ENCODE measurements at places on chromosomes 2 and 18. TPM values are rescaled to one million over a fixed set of nuclear protein-coding genes. Genes with fewer than 3 reads are reported as not detected.

The ZNF521 gene
- 55.6 TPM for total RNA-seq

The FAM237A gene
- not detected for total RNA-seq

The SERPINB10 gene
- total RNA-seq = not detected

The ARHGAP28 gene
- 4.4 TPM for total RNA-seq

The G6PC2 gene
- not detected for total RNA-seq

The CD226 gene
- 0.04 TPM for total RNA-seq

The MALL gene
- 72.2 TPM for total RNA-seq

The FIGN gene
- total RNA-seq = 0.99 TPM

The POTEC gene
- total RNA-seq = not detected

The SLC4A5 gene
- 0.04 TPM for total RNA-seq

The POTEI gene
- total RNA-seq = 0.07 TPM

The CKAP2L gene
- total RNA-seq = 10.3 TPM

The C1QL2 gene
- not detected for total RNA-seq

The KCNE4 gene
- not detected for total RNA-seq

The C2orf80 gene
- total RNA-seq = not detected

The GAREM1 gene
- total RNA-seq = 0.40 TPM

The COL4A4 gene
- 0.18 TPM for total RNA-seq

The DNAJC27 gene
- 2.4 TPM for total RNA-seq

The STARD6 gene
- total RNA-seq = 0.33 TPM

The DCC gene
- not detected for total RNA-seq

The CYP27C1 gene
- not detected for total RNA-seq

The LRRC30 gene
- not detected for total RNA-seq

The RNASEH1 gene
- 41.6 TPM for total RNA-seq

The CFC1 gene
- not detected for total RNA-seq

The OST4 gene
- total RNA-seq = 398 TPM

The CNDP1 gene
- not detected for total RNA-seq

The VWC2L gene
- not detected for total RNA-seq

The MC2R gene
- total RNA-seq = not detected

The ACMSD gene
- total RNA-seq = not detected

The MSTN gene
- not detected for total RNA-seq

The LINC00305 gene
- total RNA-seq = not detected

The AFF3 gene
- total RNA-seq = under 0.01 TPM

The CDH2 gene
- 36.5 TPM for total RNA-seq

The LHCGR gene
- not detected for total RNA-seq

The MEP1B gene
- not detected for total RNA-seq

The IL1A gene
- total RNA-seq = 0.73 TPM

The LIMS4 gene
- total RNA-seq = 12.4 TPM

The DHRS9 gene
- 0.40 TPM for total RNA-seq

The NOSTRIN gene
- 0.07 TPM for total RNA-seq

The MFSD2B gene
- 0.35 TPM for total RNA-seq

The STAM2 gene
- 18.1 TPM for total RNA-seq

The SPDYA gene
- total RNA-seq = 0.79 TPM

The RAMP1 gene
- total RNA-seq = not detected

The AQP12B gene
- total RNA-seq = not detected

The CEP76 gene
- 16.7 TPM for total RNA-seq

The BMP10 gene
- total RNA-seq = not detected

The MYCN gene
- total RNA-seq = 3.1 TPM

The ASTL gene
- not detected for total RNA-seq

The PMAIP1 gene
- total RNA-seq = 13.7 TPM

The RGPD5 gene
- 16.5 TPM for total RNA-seq

The CTNNA2 gene
- total RNA-seq = not detected
